ENCODE measurements at places on chromosomes 3 and 15.

- no peak for DNase-seq
- H3K27me3 ChIP-seq, result peaks cover 25% of the 10 kb centered on the region
- H3K4me1 ChIP-seq, result no peaks in the 10 kb centered on the region
- H3K4me3 ChIP-seq, result no peak overlapping the region
- H3K36me3 ChIP-seq, result no peaks in the 10 kb centered on the region
Observed at GRCh38 chr15:88131937-88132336, 124.6 kb downstream of the NTRK3 start.

DNA sequence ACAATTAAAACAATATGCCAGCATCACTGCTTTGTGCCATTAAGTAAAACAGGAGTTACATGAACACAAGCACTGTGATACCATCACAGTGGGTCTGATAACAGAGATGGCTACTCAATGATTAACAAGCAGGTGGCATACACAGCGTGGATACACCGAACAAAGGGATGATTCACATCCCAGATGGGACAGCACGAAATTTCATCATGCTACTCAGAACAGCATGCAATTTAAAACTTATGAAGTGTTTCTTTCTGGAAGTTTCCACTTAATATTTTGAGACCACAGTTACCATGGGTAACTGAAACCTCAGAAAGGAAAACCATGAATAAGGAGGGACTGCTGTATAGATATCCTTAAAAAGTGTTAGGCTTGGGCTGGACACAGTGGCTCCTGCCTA lies 44.5 kb downstream of the SLC24A1 start:
- no peak overlapping the region for H3K4me3 ChIP-seq
- H3K27ac ChIP-seq, result no peak overlapping the region
- no peaks in the 10 kb centered on the region for H3K4me1 ChIP-seq
- no peak for DNase-seq

DNA sequence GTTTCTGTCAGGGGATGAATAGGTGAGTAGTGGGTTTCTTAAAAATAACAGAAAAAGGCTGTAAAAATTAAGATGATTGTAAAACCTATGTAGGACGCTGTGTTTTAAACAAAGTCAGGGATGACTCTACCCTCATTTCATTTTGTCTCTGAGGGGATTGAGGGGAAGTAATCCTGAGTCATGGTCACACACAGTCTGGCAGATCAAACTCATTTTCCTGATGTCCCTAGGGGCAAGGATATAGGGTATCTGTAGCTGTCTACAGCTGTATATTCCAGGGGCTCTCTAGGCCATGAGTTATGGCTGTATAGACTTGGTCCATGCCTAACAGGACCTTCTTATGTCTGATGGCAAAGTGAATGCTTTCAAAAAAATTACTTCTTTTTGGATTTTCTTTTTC lies 421.1 kb downstream of the PDCD6IP start:
- no peak for DNase-seq
- H3K4me3 ChIP-seq, result no peak overlapping the region
- H3K36me3 ChIP-seq, result no peaks in the 10 kb centered on the region
- H3K4me1 ChIP-seq, result no peaks in the 10 kb centered on the region
- H3K27ac ChIP-seq, result no peak overlapping the region

DNA sequence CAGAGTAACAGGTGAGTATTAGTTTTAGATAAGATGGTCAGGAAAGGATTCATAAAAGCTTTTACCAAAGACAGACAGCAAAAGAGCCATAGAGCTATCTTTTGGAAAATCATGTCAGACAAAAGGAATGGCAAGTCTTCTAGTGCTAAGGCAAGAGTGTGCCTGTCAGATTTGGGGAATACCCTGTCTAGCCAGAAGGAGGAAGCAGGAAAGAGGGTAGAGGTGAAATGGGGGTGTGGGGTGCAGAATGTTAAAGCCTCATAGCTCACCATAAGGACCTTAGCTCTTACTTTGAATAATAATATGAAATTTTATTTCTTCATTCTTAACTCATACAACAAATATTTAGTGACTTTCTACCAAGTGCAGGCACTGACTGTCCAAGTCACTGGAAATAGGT lies 512.1 kb upstream of the ROBO2 start:
- H3K36me3 ChIP-seq, result no peaks in the 10 kb centered on the region
- no peaks in the 10 kb centered on the region for H3K27me3 ChIP-seq
- DNase-seq, result no peak
- no peak overlapping the region for H3K27ac ChIP-seq

DNA sequence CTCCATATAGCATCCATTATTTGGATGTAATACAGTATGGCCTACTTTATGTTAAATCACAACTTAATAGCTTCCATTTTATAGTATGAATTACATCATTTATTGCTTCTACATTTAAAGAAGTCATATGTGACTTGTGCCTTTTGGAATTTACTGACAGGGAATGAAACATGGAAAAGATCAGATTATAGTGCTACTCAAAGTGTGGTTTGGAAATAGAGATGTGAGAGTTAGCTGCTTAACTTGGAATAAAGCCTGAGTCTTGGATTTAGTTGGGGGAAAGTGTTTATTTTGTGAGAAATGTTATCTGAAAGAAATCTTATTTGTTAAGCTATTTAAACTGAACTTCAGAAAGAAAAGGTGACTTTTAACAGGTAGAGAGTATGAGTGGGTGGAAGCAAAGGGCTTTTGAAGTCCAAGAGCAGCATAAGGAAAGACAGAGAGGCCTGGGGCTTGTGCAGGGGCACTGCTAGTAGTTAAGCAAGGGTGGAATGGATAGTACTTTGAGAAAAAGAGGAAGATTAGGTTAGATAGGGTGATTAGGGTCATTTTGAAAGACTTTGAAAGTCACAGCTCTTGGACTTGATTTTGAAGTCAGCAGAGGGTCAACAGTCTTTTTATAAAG lies 60.5 kb downstream of the SLMAP start:
- no peaks in the 10 kb centered on the region for H3K27me3 ChIP-seq
- H3K4me3 ChIP-seq, result no peak overlapping the region
- peaks cover 7% of the 10 kb centered on the region for H3K36me3 ChIP-seq
- no peaks in the 10 kb centered on the region for H3K4me1 ChIP-seq
- H3K27ac ChIP-seq, result peak overlapping the region; percentile 3
- DNase-seq, result no peak

- no peaks in the 10 kb centered on the region for H3K36me3 ChIP-seq
- peak overlapping the region; percentile 99 for H3K4me3 ChIP-seq
- DNase-seq, result no peak
- H3K4me1 ChIP-seq, result peaks cover 40% of the 10 kb centered on the region
Observed at GRCh38 chr3:143001034-143001368, 369 bp upstream of the U2SURP start.

GRCh38 chr15:39238443-39238842 lies 342.4 kb upstream of the THBS1 start:
- H3K4me1 ChIP-seq, result no peaks in the 10 kb centered on the region
- no peak overlapping the region for H3K27ac ChIP-seq
- no peak overlapping the region for H3K4me3 ChIP-seq
- H3K36me3 ChIP-seq, result no peaks in the 10 kb centered on the region

- H3K4me1 ChIP-seq, result peaks cover 6% of the 10 kb centered on the region
- H3K27ac ChIP-seq, result no peak overlapping the region
- H3K36me3 ChIP-seq, result no peaks in the 10 kb centered on the region
- no peaks in the 10 kb centered on the region for H3K27me3 ChIP-seq
Observed at GRCh38 chr15:84924077-84924731, 39.7 kb downstream of the SLC28A1 start.

DNA sequence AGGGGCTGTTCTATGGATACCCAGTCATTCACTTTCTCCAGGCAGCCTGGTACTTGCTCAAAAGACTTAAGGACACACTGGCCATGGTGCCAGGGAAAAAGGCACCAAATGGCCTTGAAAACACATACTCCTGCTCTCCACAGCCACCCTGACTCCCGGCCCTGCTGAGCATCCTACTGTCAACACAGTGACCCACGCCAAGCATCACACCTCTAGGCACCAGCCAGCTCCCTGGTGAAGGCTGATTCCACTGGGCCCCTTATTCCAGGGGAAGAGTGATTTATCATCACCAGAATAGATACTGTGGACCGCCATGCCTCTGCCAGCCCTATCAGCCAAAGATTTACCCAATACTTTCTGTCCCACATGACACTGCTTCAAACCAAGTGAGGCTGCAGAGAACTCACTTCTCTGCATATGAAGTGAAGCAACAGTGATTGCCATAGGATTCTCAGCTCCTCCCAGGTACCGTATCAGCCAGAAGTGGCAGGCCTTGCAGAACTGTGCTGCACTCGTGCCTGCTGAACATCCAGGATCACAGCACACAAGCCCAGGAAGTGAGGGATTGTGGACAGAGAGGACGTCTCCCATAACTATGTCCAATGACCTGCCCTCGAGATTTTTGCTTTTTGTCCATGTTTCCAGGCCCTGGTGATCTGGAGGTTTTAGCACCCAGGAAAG lies 63.7 kb downstream of the WHAMM start:
- no peak overlapping the region for H3K4me3 ChIP-seq
- no peaks in the 10 kb centered on the region for H3K4me1 ChIP-seq
- H3K27me3 ChIP-seq, result no peaks in the 10 kb centered on the region
- DNase-seq, result no peak
- peaks cover 4% of the 10 kb centered on the region for H3K36me3 ChIP-seq
- H3K27ac ChIP-seq, result no peak overlapping the region

- no peak overlapping the region for H3K27ac ChIP-seq
- H3K4me1 ChIP-seq, result no peaks in the 10 kb centered on the region
- H3K27me3 ChIP-seq, result peaks cover 3% of the 10 kb centered on the region
- H3K4me3 ChIP-seq, result no peak overlapping the region
Observed at GRCh38 chr15:44129911-44130310, 65.2 kb downstream of the FRMD5 start.

DNA sequence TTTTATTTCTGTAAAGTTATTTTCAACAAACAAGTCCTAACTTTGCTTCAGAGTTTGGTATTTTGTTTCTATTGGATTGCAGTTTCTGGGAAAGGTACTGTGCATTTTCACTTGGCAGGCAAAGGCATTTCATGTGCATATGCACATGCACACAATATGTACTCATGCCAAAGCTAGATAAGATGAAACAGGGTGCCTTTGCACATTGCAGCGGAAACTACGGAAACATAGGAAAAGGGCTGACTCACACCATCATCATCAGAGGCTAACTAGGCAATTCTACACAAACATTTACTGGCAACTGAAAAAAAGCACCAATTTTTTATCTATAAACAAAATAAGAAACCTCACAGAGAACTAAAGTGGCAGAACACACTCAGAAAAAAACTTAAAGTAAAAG lies 550.6 kb upstream of the NECTIN3 start:
- no peak overlapping the region for H3K27ac ChIP-seq
- no peak overlapping the region for H3K4me3 ChIP-seq
- no peaks in the 10 kb centered on the region for H3K4me1 ChIP-seq

- H3K27ac ChIP-seq, result no peak overlapping the region
- no peak overlapping the region for H3K4me3 ChIP-seq
- no peaks in the 10 kb centered on the region for H3K36me3 ChIP-seq
- H3K4me1 ChIP-seq, result no peaks in the 10 kb centered on the region
- DNase-seq, result no peak
Observed at GRCh38 chr3:140449413-140450256, 228.2 kb upstream of the TRIM42 start.

GRCh38 chr3:13134879-13135206 lies 61.6 kb upstream of the IQSEC1 start:
- H3K4me1 ChIP-seq, result no peaks in the 10 kb centered on the region
- H3K27ac ChIP-seq, result no peak overlapping the region
- H3K4me3 ChIP-seq, result no peak overlapping the region
- no peaks in the 10 kb centered on the region for H3K36me3 ChIP-seq
- peaks cover 6% of the 10 kb centered on the region for H3K27me3 ChIP-seq

DNA sequence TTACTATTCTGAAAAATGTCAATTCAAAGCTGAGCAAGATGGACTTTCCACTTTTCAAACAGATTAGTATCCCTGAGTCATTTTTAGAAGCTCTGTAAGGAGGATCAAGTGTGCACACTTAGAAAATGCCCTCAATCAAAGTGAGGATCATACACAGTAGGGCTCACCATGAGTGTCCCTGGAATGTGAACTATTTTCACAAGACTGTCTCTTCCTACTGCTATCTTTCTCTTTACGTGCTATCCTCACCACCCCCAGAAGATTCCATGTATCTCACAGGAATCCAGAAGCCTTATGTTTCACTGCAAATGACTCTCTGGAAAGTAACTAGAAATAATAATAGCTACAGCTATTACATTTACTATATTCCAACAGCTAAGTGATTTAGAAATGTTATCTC lies 349.9 kb upstream of the TGFBR2 start:
- no peak for DNase-seq
- H3K36me3 ChIP-seq, result peaks cover 2% of the 10 kb centered on the region
- no peaks in the 10 kb centered on the region for H3K27me3 ChIP-seq

DNA sequence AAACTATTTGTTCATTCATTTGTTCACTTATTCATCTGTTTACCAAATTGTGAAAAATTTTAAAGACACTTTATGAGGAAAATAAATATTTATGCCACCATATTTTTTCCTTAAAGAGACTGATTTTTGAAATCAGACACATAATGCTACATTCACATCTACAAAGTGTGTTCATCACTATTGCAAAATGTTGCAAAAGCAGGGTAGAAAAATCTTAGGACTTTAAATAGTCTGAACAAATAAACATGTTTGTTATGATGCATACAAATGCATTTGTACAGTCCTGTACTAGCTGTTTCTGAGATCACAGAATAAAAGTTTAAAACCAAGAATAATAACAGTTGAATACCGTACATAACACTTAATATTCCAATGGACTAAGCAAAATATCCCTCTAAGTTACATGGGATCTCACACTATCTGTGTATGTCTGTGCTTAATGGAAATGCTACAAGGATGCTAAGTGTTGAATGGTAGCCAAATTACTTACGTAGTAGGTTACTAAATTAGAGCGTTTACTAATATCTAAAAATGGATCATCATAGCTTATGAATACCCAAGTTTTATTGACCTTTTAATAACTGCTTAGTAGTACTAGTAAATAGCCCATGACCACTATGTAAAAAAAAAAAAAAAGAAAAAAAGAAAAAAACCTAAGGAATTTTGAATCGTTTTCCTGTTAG lies 25.1 kb downstream of the ATP11B start:
- no peak overlapping the region for H3K27ac ChIP-seq
- peaks cover 13% of the 10 kb centered on the region for H3K36me3 ChIP-seq
- peaks cover 18% of the 10 kb centered on the region for H3K4me1 ChIP-seq

GRCh38 chr3:5732081-5732480 lies 544.6 kb downstream of the EDEM1 start:
- peaks cover 5% of the 10 kb centered on the region for H3K27me3 ChIP-seq
- no peak overlapping the region for H3K27ac ChIP-seq
- no peaks in the 10 kb centered on the region for H3K36me3 ChIP-seq
- no peak for DNase-seq
- H3K4me1 ChIP-seq, result no peaks in the 10 kb centered on the region
- no peak overlapping the region for H3K4me3 ChIP-seq

Measured in neural crest cell (in vitro differentiated cells).